Fibroblast of skin of left biceps (primary cell): ENCODE measurements at places on chromosomes 3 and 15.

DNA sequence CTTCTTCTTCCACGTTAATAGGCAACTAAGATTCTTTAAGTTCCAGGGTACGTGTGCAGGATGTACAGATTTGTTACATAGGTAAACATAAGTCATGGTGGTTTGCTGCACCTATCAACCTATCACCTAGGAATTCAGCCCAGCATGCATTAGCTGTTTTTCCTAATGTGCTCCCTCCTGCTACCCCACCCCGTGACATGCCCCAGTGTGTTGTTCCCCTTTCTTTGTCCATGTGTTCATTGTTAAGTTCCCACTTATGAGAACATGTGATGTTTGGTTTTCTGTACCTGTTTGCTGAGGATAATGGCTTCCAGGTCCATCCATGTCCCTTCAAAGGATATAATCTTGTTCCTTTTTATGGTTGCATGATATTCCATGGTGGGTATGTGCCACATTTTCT is 21.1 kb downstream of the GTF2A2 start:
- no peak for DNase-seq

GRCh38 chr3:48012659-48013058 is 3.6 kb downstream of the MAP4 start:
- DNase-seq: no peak

DNA sequence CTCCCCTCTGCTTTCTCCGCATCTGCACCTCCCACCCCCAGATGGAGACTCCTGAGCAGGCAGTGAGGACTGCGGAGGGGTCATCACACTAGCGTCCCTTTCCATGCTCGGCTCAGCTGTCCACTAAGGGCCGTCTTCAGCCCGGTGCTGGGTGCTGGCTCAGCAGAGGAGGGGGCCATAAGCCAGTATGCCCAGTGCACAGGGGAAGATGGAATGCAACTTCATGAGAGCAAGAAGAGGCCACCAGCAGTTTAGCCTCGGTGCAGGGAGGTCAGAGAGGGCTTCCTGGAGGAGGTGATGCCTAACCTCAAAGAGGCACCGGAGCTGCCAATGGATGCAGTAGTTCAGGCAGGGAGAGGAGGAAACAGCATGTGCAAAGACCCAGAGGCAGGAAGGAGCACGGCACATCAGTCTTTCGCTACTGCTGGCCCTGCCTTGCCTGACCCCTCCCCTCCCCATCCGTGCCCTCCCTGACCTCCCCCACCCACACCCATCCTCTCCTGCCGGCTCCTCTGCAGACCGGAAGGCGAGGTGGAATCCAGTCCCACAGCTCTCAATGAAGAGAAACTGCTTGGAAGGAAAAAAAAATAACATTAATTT is 15.2 kb upstream of the PLXND1 start:
- DNase-seq: no peak

GRCh38 chr3:54008099-54008498 is 114.3 kb upstream of the CACNA2D3 start:
- DNase-seq: no peak

- DNase-seq: no peak
Measured at GRCh38 chr3:195774917-195775316, 36.8 kb downstream of the MUC4 start.

DNA sequence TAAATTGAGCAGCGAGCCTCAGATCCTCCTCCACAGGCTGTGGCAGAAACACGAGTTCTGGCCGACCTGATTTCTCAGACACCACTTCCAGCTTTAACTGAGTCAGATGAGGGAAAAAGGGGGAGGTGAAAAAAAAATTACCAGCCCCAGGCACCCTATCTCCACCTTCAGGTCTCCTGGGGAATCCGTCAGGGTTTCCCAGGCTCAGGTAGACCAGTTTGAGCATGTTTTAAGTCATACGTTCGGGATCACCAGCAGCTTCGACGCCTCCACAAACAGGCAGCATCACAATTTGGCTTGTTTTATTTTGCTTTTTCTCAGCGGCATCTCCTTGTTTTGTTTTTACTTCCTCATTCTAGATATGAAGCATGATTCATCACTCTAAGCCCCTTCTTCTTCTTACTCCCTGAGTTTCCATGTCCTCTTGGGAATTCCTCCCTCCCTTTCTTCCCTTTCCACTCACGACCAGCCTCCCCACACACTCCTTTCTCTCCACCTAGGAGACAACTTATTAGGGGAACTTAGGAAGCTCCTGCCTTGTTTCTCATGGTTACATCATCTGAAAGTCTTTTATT is 190.1 kb downstream of the ZNF621 start:
- no peak for DNase-seq
